ENCODE measurements at places on chromosomes 12 and 14. TPM values are rescaled to one million over a fixed set of nuclear protein-coding genes. Genes with fewer than 3 reads are reported as not detected.

- H3K27me3 ChIP-seq, result no peaks in the 10 kb centered on the region
- no peak overlapping the region for H3K4me3 ChIP-seq
- H3K36me3 ChIP-seq, result peaks cover 31% of the 10 kb centered on the region
- no peak for DNase-seq
These were observed 15.1 kb upstream of the RPLP0 start for GRCh38 chr12:120215766-120216735.

DNA sequence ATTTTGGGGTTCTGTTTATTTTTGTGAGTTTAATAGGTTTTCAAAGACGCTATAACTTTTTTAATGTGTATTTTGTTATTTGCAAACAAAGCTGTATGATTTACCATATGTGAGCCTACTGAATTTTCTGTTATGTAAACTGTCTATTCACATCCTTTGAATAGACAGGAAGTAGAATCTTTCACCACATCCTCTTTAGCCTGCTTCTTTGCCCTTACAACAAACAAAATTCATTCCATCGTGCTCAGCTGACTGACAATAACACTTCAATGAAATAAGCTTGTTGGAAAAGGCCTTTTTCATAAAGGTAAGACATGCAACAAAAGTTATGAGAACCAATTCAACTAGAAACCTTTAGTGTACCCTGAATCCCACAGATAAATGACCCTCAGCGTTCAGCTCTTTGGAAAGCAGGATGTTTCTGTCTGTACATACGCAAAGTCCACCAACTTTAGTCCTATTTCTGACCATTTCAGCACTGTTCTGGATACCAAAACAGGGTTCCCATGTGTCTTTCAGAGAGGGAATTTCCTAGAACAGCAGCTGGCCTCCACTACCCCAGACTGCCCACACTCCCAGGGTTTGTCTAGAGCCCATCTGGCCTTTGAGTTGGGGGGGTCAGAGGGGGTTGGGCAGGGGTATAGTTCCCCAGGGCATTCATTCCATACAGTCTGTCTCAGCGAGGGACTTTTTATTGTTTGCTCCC lies 71.3 kb downstream of the DUSP6 start:
- peak; percentile 49 for DNase-seq
- no peak overlapping the region for H3K4me3 ChIP-seq
- H3K36me3 ChIP-seq, result no peaks in the 10 kb centered on the region

GRCh38 chr12:102444093-102444492 lies 36.3 kb downstream of the IGF1 start:
- H3K4me1 ChIP-seq, result peaks cover under 1% of the 10 kb centered on the region
- no peak overlapping the region for H3K27ac ChIP-seq
- H3K36me3 ChIP-seq, result no peaks in the 10 kb centered on the region
- no peak for DNase-seq

The NDRG2 gene
- total RNA-seq, result not detected

The BCL2L14 gene
- total RNA-seq, result not detected

The KRT77 gene
- total RNA-seq, result not detected

The CCDC77 gene
- 12.9 TPM for total RNA-seq
